NCI-H446 (cell line): ENCODE measurements at places on chromosomes 1 and 21.

DNA sequence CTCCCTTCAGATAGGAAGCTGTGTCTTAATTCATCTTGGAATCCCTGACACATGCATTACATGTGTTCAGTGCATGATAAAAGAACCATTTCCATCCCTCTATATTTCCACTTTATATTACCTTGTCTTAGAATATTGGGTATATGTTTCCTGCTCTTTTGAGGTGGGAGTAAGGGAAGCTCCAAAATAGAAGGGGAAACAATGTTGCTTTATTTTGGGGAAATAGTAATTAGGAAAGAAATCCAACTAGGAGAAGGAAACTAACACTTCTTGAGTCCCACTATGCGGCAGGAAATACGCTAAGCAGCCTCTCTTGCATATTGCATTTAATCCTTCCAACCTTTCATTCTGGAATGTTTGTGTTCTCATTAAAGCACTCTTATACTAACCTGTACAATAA lies 89.4 kb upstream of the VAV3 start:
- DNase-seq = no peak

- DNase-seq = no peak
Measured at GRCh38 chr1:115365738-115366137, 27.7 kb upstream of the NGF start.

DNA sequence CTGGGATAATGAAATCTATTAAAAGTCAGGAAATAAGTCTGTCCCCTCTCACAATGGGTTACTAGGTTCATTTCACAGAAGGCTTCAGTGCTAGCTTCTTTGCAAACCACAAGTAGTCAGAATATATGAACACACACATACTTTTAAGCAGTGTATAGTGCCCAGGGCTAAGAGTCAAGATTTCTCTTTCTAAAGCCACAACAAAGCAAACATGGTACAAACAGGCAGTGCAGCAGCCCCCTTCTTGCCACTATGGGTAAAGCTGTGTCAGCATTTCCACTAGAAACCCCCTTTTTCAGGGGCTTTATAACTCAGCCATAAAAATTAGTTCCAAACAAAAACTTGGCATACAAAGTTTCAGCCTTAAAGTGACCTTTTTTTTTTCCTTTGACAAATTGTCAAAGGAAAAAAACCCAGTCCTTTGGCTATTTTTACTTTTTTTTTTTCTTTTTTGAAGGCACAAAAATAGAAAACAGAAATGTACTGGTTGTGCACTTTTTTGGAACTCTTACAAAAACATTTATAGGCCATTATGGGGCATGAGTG lies 315.4 kb downstream of the LMO4 start:
- DNase-seq = no peak

DNA sequence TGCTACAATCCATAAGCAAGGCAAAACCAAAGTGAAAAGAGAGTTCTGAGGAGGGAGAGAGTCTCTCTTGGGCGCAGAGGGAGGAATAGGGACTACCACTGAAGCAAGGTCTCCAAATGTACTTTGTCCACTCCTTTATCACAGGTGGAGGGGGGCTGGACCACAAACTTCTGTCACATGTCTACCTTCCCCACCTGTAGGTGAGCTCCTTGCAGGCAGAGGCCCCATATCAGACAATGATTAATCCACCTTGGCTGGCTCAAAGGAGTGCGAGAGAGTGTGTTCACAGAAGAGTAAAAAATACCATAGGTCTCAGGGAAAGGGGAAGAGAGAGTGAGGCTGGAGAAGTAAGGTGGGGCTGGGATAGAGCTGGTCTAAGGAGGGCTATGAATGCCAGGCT lies 4.5 kb downstream of the BEND5 start:
- DNase-seq = no peak

DNA sequence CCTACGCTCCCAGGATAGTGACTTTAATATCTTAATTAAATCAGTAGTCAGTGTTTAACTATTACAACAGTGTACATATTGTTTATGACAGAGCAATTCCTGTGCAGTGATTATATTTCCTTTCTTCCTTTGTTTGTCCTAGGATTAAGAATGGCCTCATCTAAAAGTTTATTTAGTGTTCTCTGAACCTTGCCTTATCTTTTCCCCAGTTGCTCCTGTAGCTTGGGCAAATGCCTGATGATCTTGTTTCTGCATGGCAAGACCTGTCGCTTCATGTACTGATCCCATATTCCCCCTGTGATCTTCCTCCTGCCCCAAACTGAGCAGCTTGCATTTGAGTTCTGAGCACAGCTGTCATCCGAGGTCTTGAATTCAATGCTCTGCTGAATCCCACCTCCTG lies 69.1 kb upstream of the STUM start:
- no peak for DNase-seq

DNA sequence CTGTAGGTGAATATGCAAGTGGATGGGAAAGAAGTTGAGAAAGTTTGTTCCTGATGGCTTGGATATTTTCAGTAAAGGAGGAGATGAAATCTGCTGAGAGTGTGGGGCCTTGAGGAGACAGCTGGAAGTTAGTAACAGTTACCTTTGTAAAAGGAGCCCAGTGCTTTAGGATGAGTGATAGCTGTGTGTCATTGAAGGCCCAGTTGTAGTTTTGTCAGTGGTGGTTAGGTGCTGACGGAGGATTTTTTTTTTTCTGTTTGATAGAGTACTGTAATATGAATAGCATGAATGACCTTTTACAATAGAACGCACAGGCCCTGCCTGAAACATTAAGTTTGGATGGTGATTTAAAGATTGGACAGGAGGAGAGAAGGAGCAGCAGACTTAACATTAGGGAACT lies 33.3 kb downstream of the LRRC8D start:
- no peak for DNase-seq

DNA sequence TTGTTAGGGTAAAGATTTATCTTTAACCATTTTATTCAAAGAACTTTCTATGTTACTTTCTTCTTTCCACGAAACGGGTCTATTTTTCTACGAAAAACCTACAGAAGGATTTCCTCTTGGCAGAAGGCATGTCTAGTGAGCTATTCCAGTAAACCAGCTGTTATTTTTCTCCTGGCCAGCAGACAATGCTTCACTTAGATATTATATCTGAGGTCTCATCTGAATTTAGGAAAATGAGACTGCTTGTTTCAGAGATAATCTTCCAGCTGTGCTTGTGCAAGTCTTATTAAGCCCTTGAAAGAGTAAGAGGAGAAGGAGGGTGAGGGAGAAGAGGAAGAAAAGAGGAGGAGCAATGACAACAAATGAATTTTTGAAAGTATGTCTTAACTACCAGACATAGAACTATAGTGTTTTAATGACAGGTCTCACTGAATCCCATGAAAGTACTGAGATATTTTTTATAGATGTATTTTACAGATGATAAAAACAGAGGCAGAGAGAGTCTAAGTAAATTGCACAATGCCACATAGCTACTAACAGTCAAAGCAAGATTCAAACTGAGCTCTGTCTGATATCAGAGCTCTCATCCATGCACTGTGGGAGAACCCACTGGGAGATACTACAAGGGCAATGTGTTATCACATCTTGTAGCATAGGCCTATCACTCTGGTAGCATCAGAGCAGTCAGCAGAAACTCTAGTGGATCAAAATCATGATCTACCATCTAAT lies 54.6 kb upstream of the SAMSN1 start:
- no peak for DNase-seq

DNA sequence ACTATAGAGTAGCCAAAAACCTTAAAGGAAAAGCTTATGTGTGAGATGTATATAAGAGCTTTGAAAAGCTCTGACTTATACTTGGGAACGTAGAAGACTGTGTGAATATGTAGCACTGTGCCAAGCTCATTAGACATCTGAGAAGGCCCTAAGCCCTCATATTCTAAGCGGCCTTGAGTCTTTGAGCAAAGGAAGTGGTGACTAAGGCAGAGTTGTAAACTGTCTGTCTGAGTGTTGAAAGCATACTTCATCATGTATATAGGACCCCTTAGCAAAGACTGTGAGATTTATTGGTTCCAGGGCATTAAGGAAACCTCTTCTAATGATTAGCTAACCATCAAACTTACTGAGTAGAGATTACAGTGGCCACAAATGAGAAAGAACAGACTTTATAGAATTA lies 153.3 kb upstream of the LYPLAL1 start:
- no peak for DNase-seq

DNA sequence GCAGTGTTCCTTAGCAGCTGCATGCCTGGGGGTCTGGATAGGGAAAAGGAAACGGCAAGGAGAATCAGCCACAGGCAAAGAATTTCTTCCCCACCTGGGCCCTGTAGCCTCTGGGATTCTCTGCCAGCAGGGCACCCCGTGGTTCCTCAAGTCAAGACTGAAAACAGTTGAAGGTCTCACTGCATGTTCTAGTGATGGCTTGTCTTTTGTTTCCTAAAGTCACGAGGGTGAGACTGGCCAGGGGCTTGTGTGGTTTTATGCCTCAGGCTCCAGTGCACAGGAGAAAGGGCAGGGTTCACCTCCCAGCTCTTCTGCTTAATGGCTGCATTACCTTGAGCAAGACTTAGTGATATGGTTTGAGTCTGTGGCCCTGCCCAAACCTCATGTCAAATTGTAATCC lies 53.2 kb upstream of the B3GALT5 start:
- DNase-seq = no peak

DNA sequence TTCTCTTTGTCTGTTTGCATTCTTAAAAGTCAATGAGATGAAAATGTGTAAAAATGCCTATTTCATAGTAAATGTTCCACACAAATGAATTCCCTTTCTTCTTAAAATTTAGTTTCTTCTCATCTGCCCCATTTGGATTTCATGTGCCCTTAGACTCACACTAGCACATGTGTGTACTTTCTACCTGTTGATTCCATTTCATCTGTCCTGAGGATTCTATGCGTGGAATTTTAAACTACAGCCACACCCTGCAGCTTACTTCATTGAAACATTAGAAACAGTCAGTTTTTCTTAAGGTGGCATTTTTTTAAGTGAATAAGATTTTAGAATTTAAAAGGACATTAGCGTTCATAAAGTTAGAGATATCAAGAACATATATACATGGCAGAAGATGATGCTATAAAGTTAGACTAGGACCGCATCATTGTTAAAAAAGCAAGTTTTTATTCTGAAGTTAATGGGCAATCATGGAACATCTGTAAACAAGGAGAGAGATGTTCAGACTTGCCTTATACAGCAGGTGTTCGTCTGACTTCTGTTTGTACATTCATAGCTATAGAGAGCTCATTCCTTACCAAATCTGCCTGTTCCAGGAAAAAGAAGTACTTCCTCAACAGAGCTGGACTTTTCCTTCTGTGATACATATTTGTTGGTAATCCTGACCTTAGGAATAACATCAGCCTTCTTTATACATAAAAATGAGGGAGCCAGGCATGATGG lies 3.9 kb upstream of the TUT4 start:
- no peak for DNase-seq

- DNase-seq = no peak
Measured at GRCh38 chr1:159746666-159747065, 32.3 kb upstream of the CRP start.

DNA sequence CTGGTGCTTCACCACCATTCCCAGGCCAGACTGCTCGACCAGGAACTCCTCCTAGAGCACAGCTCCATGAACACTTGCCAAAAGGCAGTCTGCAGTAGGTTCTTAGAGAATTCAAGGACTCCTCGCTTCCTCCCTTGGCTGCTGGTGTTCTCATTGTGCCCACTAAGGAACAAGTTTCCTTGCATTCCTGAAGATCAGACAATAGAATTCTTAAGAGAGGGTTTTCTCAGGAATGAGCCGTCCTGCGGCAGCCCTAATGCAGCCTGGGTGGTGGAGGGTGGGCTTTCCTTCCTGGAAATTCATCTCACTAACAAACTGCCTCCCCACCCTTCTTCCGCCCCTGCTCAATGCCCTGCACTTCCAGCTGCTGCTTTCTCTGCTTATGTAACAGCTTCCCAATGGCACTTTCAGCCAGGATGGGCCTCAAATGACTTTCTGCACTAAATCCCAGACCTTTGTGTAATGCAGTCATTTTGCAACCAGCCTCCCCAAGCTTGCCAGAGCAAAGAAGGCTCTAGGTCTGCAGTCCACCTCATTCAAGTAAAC lies 287.9 kb downstream of the PLPP3 start:
- no peak for DNase-seq

DNA sequence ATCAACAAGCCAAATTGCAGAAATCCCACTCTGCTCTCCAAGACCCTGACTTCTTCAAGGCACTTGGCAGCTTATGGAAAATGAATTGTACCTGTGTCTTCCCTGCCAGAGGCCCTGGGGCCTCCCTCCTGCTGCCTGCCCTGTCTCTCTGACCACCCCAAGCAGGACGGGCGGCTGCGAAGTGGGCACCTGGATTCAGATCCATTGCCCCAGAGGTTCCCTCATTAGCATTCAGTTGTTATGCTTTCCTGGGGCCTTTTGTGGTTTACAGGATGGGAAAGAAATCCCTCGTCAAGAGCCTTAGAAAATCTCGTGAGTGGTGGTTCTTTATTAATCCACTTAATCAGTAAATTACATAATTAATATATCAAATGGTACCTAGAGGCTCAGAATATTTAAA lies 179.3 kb downstream of the TNR start:
- no peak for DNase-seq

DNA sequence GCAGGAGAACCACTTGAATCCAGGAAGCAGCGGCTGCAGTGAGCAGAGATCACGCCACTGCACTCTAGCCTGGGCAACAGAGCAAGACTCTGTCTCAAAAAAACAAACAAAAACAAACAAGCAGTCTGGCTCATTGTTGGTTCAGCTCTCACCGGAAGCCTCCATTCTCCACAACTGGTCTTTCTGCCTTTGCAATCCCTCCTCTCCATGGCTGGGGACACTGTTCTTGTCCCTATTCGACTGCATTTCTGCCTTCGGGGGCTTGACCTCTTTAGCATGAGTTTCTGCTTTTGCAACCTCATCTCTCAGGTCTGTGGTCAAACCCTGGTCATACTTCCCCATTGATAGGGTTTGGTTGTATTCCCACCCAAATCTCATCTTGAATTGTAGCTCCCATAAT lies 216.3 kb upstream of the NR5A2 start:
- no peak for DNase-seq

- no peak for DNase-seq
Measured at GRCh38 chr1:234871039-234871709, 257.5 kb downstream of the TOMM20 start.

DNA sequence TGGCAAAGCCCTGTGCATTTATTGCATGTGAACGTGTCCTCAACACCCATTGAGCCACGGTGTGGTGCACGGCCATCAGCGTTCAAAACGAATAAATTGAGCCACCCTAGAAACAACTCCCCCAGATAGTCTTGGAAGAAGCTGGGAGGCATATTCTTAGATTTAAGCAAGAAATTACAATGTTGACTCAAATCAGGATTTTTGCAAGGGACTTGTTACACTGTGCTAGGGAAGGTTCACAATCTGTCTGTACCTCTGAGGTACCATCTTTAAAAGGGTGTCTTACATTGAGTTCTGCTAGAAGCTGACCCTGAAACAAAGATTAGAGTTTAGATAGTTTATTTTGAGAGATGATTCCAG lies 16.2 kb downstream of the CD247 start:
- DNase-seq = no peak

- no peak for DNase-seq
Measured at GRCh38 chr1:39981385-39981784, 26.4 kb downstream of the MFSD2A start.

- DNase-seq = no peak
Measured at GRCh38 chr1:228226956-228227791, 19.3 kb downstream of the OBSCN start.
